Activated CD4-positive, CD25-positive, alpha-beta regulatory T cell treated with anti-CD3 and anti-CD28 coated beads, Interleukin-2, amount 50 U/mL, for 72 hours (primary cell): ENCODE measurements at places on chromosomes 2 and 18.

GRCh38 chr2:135386993-135387392 lies 144.0 kb downstream of the ZRANB3 start:
- DNase-seq = no peak

DNA sequence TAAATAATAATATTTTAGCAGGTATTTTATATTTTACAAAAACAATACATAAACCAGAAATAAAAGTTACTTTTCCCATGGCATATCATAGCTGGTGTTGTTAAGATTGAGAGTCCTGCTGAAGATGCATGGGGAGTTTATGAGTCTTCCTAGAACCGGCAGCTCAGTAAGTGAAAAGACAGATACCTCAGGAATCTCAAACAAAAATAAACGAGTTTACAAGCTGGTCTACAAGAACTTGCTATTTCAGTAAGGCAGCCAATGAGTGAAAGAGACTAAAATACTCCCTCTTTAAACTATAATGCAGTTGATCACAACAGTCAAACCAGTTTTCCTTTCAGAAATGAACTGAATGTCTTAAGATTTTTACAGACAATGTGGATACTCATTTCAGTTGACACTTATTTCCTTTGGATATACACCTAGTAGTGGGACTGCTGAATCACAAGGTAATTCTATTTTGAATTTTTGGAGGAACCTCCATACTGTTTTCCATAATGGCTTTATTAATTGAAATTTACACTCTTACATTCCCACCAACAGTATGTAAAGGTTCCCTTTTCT lies 8.9 kb downstream of the GAREM1 start:
- DNase-seq = no peak

DNA sequence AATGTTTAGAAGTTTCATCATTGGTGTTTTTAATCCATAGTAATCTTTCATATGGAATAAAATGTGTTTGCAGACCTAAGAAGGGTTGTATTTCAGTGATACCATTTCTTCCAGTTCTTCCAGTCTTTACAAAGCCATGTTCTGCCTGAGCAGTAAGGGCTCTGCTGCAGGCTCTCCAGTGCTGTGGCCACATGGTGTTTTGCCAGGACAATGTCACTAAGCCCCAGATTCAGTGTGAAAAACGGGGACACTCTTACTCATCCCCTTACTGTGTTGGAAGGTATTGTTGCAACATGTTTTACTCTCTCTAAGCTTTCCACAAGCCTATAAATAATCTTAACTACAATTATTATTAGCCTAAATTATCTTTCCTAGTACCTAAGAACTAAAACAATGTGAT lies 481.4 kb upstream of the CDH7 start:
- no peak for DNase-seq

DNA sequence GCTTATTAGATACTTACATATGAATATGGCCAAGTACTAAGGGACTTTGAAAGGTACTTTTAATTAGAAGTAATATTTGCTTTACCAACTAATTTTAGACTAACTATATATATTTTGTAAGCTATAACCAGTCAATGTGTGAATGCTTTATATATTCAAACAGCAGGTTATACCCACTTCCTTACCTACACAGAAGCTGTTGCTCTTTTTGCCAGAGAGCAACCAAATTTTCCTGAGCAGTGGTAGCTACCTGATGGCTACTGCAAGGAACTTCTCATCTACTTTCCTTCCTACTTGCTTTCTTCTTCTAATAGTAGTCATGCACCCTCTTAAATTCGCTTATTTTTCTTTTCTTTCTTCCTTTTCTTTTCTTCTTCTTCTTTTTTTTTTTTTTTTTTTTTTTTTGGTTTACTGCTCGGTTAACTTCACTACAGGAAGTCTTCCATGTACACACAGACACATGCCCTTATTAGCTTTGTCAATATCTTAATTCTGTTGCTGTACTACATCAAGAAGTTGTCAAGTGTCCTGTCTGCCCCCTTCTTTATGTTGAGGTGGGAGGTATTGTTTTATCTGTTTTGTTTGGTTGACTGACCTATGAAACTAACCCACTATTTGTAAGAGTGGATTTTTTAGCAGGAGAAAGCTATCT lies 95.0 kb downstream of the EPC2 start:
- no peak for DNase-seq

DNA sequence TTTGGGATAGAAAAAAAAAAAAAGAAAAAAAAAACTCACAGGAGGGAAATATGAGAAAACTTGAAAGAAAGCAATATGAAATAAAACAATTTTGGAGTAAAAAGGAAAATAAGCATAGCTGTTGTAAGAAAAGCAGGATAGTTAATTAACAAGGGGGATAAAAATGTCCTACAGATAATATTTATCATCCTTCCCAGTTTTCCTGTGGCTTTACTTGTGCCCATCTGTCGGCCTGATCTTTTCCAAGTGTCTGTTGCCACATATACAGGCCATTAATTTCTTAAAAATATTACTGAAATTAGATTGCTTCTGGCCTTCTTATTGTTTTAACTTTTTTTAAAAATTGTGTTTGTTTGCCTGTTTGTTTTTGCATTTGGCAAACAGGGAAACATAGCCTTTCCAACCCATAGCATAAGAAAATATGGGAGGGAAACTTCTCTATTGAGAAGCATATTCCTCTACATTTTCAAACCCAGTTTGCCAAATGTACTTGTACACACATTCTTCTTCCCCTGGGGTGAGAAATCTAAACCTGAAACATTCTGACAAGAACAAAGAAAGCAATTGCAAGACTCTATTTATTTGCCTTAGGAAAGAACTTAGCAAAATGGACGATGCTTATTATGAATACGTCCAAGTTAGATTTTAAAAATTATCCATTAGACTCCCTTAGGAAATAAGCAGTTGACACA lies 272.3 kb downstream of the CDH20 start:
- DNase-seq = no peak

GRCh38 chr2:229731916-229732315 lies 17.6 kb upstream of the DNER start:
- DNase-seq = no peak
